ENCODE measurements at places on chromosomes 13 and 19. TPM values are rescaled to one million over a fixed set of nuclear protein-coding genes. Genes with fewer than 3 reads are reported as not detected.

Gene ZNF878
- total RNA-seq, result 0.20 TPM

Gene TUBA3C
- not detected for total RNA-seq

Gene TEX26
- total RNA-seq, result not detected

Gene JUND
- total RNA-seq, result 420 TPM

Gene PODNL1
- total RNA-seq, result 0.47 TPM

Gene MBD3L3
- total RNA-seq, result not detected

Gene C1QTNF9
- total RNA-seq, result not detected

Gene ZNF681
- 0.67 TPM for total RNA-seq

- no peaks in the 10 kb centered on the region for H3K27me3 ChIP-seq
- H3K4me1 ChIP-seq, result no peaks in the 10 kb centered on the region
- H3K36me3 ChIP-seq, result no peaks in the 10 kb centered on the region
- no peak overlapping the region for H3K27ac ChIP-seq
- no peak for DNase-seq
- no peak overlapping the region for H3K4me3 ChIP-seq
Observed at GRCh38 chr19:17902701-17903100, 30.1 kb upstream of the CCDC124 start.

GRCh38 chr19:4776436-4777211 lies 14.9 kb upstream of the FEM1A start:
- H3K4me3 ChIP-seq, result no peak overlapping the region
- H3K4me1 ChIP-seq, result no peaks in the 10 kb centered on the region
- no peak for DNase-seq
- no peaks in the 10 kb centered on the region for H3K36me3 ChIP-seq
- H3K27ac ChIP-seq, result no peak overlapping the region

DNA sequence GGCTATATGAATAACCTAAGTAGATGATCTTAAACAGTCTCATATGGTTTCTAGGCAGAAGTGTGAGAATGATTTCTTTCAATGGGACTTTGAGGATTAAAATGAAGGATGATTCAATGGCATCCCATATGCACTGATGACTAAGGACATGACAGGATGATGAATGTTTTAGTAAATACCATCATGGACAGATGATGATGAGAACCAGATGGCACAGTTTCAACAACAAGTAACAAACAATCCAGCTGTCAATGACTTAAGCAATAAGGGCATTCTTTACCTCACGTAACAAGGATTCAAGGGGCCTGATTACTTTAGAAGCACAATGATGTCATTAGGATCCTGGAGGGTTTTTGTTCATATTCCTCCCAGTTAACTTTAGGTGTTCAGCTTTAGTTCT lies 2678.4 kb downstream of the PCDH9 start:
- H3K27me3 ChIP-seq, result no peaks in the 10 kb centered on the region
- no peaks in the 10 kb centered on the region for H3K4me1 ChIP-seq
- DNase-seq, result no peak
- no peak overlapping the region for H3K4me3 ChIP-seq

- no peak overlapping the region for H3K27ac ChIP-seq
- no peaks in the 10 kb centered on the region for H3K36me3 ChIP-seq
- H3K4me3 ChIP-seq, result no peak overlapping the region
Observed at GRCh38 chr13:59471106-59471505, 692.6 kb downstream of the DIAPH3 start.

DNA sequence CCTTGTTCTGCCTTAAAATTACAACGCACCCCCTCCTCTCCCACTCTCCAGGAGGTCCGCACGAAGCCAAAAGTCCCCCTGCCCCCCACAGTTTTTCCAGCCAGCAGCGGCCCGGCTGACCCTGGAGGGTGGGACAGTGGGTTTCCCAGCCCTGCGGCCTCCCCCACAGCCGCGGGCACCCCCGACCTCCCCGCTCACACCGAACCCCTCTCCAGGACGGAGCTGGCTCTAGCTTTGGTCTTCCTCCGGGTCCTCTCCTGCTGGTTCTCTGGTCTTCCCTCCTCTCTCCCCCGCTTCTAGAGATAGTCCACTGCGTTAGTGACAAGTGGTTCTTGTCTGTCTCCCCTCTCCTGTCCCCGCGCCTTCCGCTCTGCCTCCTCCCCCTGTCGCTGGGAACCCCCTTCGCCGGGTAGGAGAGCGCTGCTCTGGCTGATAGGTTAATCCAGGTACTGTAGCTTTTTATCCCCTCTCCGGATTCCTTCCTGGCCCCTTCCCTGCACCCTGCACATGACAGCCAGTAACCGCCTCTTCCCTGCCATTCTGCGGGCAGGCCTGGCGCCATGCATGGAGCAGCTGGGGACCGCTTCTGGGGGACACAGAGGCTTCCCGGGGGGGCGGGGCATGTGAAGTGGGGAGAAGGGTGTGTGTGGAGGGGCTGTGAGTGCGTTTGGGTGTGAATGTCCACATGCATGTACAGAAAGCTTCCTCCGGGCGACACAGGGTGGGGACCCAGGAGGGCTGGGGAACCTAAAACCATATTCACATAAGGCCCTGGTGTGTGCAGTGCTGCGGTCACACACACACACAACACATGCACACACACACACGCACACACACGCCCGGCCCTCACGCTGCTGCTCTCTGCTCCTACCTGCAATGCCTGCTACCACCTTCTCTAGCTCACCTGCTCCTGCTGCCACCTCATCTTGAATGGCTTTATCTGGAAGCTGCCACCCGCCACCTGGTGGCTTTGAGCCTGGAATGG lies 17.2 kb downstream of the PRR36 start:
- H3K4me3 ChIP-seq, result no peak overlapping the region
- no peaks in the 10 kb centered on the region for H3K27me3 ChIP-seq
- no peak for DNase-seq
- no peaks in the 10 kb centered on the region for H3K36me3 ChIP-seq
- H3K27ac ChIP-seq, result no peak overlapping the region

- H3K27me3 ChIP-seq, result no peaks in the 10 kb centered on the region
- no peak for DNase-seq
- H3K27ac ChIP-seq, result no peak overlapping the region
- H3K4me3 ChIP-seq, result no peak overlapping the region
- H3K36me3 ChIP-seq, result no peaks in the 10 kb centered on the region
Observed at GRCh38 chr13:71461892-71462291, 405.1 kb downstream of the DACH1 start.

- DNase-seq, result no peak
- H3K27me3 ChIP-seq, result no peaks in the 10 kb centered on the region
- H3K4me3 ChIP-seq, result no peak overlapping the region
- no peaks in the 10 kb centered on the region for H3K4me1 ChIP-seq
Observed at GRCh38 chr13:57858376-57858775, 226.8 kb downstream of the PCDH17 start.

- no peak overlapping the region for H3K4me3 ChIP-seq
- H3K27me3 ChIP-seq, result no peaks in the 10 kb centered on the region
- H3K27ac ChIP-seq, result no peak overlapping the region
- H3K4me1 ChIP-seq, result no peaks in the 10 kb centered on the region
- no peaks in the 10 kb centered on the region for H3K36me3 ChIP-seq
- DNase-seq, result no peak
Observed at GRCh38 chr13:30051531-30052060, 201.2 kb upstream of the UBL3 start.

DNA sequence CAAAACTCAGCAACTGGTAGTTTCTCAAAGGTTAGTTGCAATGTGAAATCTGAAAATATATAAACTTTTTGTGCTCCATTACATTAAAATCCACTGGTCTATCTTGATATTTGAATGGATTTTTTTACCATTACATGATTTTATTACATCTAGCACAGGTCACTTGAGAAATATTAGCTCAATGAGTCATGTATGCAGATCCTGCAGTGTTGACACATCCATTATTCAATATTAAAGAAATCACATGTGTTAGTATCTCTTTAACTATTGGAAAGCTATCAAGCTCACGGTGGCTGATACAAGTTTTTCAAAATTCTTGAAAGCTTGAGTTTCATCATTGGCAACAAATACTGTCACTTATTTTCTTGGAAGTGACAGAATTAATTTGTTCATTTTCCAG lies 373.9 kb upstream of the TSHZ3 start:
- no peaks in the 10 kb centered on the region for H3K27me3 ChIP-seq
- H3K4me3 ChIP-seq, result no peak overlapping the region
- H3K4me1 ChIP-seq, result no peaks in the 10 kb centered on the region
- H3K36me3 ChIP-seq, result no peaks in the 10 kb centered on the region

DNA sequence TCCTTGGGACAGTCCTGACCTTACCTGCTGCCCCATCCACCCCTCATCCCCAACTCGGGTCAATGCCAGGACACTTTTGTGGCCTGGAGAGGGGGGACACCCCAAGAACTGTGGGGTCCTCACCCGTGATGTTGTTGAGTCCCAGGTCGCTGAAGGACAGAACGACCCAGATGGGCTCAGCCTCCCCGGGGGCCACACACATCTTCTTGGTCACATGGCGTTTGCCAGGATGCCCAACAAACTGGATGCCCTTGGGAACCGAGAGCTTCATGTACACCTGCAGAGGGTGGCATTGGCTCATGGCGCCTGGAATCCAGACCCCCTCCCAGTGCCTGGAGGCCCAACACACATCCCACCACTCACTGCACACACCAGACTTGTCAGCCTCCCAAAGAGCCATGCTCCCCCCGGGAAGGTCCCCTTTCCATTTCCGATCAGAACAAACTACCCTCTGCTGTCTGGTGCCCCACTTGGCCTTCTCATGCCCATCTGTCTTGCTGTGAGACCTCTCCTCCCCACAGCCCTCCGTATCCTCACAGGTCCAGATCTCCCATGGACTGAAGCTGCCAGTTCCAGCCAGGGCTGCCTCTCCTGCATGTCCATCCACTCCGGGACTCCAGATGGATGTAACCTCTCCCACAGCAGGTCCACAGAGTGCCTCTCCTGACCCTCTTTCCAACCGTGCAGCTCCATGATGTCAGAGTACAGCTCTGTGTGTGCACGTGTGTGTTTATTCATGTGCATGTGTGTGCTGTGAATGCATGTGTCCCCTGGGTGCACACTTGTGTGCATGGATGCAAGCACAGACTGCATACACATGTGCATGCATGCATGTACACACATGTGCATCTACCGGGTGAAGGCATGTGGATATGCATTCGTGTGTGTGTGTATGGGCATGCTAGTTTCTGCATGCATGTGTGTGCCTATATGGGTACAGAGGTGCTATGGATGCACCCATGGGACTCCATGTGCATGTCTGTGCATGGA lies 58.4 kb downstream of the F2RL3 start:
- H3K4me3 ChIP-seq, result no peak overlapping the region
- H3K27me3 ChIP-seq, result no peaks in the 10 kb centered on the region
- H3K36me3 ChIP-seq, result no peaks in the 10 kb centered on the region
- H3K27ac ChIP-seq, result no peak overlapping the region
- no peak for DNase-seq
- H3K4me1 ChIP-seq, result no peaks in the 10 kb centered on the region

DNA sequence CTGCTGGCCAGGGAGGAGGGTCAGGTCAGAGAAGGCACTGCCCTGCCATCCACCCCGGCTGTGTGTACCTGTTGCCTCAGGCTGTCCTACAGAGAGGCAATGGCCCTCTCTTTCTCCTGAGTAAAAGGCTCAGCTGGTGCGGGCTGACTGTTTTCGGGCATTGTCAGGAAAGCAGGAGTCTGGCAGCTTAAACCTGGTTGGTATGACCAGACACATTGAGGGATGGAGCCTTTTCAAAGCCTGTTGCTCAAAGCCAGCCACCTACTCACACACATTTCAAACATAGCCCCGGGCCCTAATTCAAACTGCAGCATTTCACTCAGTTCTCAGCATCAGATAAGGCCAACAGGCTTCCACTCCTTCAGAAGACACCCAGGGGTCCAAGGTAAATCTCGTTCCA lies 61.8 kb upstream of the PDX1 start:
- H3K27ac ChIP-seq, result no peak overlapping the region
- no peak for DNase-seq
- H3K36me3 ChIP-seq, result no peaks in the 10 kb centered on the region
- no peak overlapping the region for H3K4me3 ChIP-seq

DNA sequence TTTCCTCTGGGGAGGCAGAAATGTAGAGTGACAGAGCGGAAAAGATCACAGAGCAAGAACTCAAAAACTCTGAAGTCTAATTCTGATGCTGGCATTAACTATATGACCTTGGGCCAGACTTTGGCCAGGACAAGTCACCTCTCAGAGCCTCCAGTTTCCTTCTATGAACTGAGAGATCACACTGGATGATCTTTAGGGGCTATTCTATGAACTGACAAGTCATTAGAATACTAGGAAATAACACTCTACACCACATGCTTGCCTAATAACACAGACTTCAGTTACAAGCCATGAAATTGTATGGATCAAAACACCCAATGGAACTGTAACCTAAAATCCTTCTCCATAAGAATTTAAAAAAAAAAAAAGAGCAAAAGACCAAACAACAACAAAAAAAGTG lies 16.9 kb downstream of the SLC25A30 start:
- H3K27ac ChIP-seq, result peak overlapping the region; percentile 71
- H3K36me3 ChIP-seq, result peaks cover 72% of the 10 kb centered on the region
- no peak for DNase-seq
- peaks cover 21% of the 10 kb centered on the region for H3K4me1 ChIP-seq
- H3K27me3 ChIP-seq, result no peaks in the 10 kb centered on the region
